ENCODE measurements at places on chromosomes 12 and 14.

GRCh38 chr12:47067176-47067575 is 12.2 kb upstream of the PCED1B start:
- no peak for DNase-seq

GRCh38 chr12:6533653-6533922 is 729 bp upstream of the GAPDH start:
- no peak for DNase-seq

- DNase-seq = no peak
Measured at GRCh38 chr14:82190742-82191141, 657.1 kb upstream of the SEL1L start.

GRCh38 chr14:59510001-59510400 is 25.7 kb downstream of the JKAMP start:
- DNase-seq = no peak

GRCh38 chr12:96164951-96165811 is 29.0 kb upstream of the ELK3 start:
- DNase-seq = no peak

- DNase-seq = no peak
Measured at GRCh38 chr12:2607881-2608607, 186.7 kb upstream of the FKBP4 start.

- no peak for DNase-seq
Measured at GRCh38 chr12:19462406-19462805, 23.1 kb downstream of the AEBP2 start.

DNA sequence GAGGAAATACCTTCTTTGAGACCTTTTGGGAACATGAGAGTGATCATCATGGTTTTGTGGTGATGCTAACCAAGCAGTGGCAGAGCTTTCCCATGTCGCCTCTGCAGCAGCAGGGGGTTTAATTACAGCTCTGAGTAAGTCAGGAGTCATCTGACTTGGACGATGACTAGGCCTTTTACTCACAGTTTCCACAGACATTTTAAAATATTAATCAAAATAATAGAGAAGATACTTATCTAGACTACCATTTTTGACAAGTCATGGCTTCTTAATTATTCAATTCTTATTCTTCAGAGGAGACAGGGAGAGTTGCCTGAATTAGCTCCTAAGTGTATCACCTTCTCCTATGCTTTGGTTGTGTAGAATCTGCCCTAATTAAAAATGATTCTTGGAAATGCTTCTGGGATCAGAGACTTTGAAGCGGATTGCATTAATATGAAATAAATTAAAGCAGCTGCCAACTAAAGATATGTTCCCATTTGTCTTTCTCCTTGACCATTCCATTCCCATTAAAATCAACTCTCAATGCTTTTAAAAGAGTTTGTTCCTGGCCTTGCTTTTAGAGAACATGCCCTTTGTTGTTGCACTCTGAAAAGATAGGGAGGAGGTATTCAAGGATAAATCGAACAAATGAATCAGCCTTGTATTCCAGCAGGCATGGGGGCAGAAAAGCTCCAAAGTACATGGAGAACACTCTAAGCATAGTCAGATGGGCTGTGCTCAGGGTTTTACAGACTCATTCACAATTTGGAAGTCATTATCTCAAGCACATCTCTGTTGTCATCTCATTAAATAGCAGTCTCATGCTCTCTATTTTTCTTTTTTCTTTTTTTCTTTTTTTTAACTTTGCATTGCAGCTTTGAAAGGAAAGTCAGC is 7.7 kb upstream of the IFNG-AS1 start:
- no peak for DNase-seq

Data from activated CD4-positive, alpha-beta T cell treated with anti-CD3 and anti-CD28 coated beads, Interleukin-2, amount 50 U/mL, for 4 hours (primary cell).